ENCODE measurements at places on chromosomes 2 and 18.

DNA sequence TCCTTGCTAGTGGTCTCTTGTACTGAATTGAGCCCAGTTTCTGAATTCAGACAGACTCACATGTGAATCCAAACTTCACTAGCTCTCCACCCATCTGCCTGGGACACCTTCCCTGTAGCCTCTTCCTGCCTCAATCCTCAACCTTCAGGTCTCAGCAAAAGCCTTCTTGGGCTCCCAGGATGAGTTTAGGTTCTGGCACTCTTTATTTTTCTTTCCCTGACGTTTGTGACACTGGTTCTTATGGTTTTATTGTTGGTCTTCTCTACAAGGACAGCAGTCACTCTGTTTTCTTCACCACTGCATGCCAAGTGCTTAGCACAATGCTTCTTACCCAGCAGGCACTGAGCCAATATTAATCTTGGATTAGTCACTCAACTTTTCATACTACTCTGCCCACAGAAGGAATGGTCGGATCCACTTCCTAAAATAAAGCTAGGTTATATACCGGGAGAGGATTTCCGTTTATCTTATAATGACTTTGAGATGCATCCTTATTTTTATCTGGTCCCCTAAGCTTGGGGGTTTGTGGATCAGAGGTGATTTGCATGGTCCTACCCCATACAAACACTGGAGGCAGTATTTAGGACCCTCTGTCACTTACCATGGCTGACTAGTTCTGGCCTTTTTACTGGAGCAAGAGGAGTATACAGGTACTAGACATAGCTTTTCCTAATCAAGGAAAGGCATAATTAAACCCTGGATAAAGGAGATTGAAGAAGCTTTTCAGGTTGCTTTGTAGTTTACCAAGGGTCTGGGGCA is 186.3 kb downstream of the MYCN start:
- DNase-seq: no peak

- no peak for DNase-seq
Measured at GRCh38 chr2:139031722-139032121, 251.5 kb upstream of the NXPH2 start.

DNA sequence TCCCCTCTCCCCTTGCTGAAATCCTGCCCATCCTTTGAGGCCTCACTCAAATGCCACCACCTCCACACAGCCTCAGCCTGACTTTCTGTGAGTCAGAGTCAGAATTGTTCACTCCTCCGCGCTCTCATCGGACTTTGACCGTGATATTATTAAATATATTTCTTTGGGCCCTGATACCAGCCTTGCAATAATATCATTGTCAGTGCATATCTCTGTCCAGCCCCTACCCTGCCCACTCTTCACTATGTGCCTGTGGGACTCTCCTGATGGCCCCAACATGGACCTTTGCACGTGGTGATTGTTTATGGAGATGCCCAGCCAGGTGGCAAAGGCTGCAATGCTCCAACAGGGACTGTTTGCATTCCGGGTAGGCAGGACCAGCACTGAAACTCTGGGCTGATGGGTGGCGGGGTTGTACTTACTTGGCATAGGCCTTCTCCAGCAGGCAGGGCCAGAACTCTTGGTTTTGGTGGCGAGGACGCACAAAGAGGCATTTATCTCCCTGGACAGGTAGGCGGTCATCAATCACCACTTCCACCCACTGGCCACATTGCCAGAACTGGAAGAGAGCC is 37.3 kb downstream of the CAPN13 start:
- no peak for DNase-seq

DNA sequence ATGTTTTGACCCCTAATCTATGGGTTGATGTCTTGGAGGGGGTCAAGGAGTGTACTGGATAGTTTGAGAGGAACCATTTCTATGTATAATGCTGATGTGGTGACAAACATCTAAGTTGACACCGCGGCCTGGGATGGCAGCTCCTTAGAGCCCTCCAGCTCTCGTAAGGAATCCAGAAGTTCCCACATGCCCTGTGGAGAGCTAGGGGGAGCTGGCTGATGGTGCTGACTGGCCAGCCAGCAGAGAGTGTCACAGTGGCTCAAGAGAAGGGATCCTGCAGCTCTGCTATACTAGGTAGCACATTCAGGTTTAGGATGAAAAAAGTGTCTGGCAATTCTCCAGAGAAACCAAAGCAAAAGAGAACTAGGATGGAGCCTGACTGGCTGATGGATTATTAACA is 842.2 kb upstream of the VRK2 start:
- no peak for DNase-seq

DNA sequence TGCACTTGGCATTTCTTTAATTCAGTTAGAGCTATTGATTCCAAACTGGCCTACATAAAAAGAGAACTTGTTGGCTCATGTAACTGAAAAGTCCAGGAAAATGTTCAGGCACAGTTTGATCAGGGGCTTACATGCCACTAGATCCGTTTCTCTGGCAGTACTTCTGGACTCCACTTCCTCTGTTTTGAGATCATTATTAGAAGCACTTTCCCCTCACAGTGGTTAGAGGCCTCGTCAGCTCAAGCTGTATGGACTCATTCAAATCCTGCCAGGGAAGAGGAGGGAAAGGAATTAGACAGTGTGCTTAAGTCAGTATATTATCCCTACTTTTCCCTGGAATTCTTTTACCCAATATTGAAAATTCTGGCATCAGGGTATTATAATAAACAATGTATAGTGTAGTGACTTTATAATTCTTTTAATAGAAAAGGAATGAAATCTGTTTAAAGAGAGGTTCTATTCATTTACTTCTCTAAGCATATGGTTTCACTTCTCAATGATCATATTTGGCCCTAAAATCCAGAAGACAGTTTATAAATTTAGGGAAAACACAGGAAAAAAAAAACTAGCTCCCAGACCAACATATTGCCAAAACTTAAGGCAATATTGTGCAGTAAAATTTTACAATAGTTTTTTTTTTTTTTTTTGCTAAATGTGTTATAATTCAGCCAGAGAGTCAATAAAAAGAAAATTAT is 92.0 kb downstream of the ARMC9 start:
- DNase-seq: no peak

DNA sequence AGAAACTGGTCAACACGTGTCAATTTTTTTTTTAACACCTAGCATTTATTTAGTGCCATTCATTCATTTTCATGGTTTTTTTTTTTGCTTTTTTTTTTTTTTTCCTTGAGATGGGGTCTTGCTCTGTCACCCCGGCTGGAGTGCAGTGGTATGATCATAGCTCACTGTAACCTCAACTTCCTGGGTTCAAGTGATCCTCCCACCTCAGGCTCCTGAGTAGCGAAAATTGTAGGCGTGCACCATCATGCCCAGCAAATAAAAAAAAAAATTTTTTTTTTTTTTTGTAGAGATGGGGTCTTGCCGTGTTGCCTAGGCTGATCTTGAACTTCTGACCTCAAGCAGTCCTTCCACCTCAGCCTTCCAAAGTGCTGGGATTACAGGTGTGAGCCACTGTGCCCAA is 21.1 kb downstream of the USP14 start:
- DNase-seq: no peak

DNA sequence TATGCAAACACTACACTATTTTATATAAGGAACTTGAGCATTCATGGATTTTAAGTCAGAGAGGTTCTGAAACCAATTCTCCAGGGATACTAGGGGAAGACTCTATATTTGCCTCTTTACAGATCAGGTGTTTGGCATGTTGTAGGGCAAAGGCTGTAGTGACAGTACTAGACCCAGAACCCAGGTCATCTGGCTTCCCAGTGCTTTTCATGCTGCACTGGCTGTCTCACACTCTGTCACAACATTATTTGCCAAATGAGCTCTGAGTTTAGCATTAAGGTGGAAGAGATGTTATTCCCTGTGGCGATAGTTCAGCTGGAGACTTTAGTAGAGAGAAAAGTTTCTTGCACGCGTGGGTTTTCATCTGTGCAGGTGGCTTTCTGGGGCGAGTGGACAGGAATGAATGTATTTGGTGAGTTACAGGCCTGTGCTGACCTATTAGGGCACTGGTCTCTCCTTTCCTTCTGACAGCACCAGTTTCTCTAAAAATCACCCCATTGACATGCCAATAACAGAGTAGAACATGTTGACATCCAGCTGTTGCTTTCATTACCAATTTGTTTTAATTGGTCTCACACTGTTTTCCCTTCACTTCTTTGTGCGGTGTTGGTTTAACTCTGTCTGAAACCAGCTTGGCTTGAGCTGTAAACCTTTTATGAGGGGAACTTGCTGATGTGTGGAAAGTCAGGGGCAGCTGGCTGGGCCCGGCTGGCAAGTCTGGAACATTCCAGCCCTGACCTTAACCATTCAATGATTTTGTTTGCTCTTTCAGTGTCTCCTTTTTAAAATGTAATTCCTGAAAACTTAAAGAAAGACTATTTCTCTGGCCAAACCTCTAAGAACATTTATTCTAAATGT is 643.0 kb upstream of the FAM98A start:
- no peak for DNase-seq

GRCh38 chr2:41495050-41495449 is 552.8 kb upstream of the PKDCC start:
- peak; percentile 4 for DNase-seq

GRCh38 chr2:103176294-103176915 is 414.6 kb downstream of the TMEM182 start:
- DNase-seq: no peak

DNA sequence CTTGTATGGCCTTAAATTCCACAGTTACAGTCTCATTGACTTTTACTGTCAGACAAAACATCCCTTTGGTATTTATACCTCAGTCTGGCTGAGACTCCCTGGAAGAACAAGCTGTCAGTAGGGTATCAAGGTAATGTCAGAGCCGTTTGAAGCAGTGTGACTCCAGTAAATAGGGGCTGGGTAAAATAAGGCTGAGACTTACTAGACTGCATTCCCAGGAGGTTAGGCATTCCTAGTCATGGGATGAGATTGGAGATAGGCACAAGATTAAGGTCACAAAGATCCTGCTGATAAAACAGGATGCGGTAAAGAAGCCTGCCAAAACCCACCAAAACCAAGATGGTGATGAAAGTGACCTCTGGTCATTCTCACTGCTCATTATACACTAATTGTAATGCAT is 219.5 kb upstream of the SKOR2 start:
- no peak for DNase-seq

GRCh38 chr2:204074456-204074855 is 137.9 kb downstream of the ICOS start:
- DNase-seq: no peak

- DNase-seq: no peak
Measured at GRCh38 chr2:128752691-128753263, 434.1 kb upstream of the HS6ST1 start.

GRCh38 chr18:12038082-12038638 is 55.5 kb upstream of the ANKRD62 start:
- peak; percentile 40 for DNase-seq

DNA sequence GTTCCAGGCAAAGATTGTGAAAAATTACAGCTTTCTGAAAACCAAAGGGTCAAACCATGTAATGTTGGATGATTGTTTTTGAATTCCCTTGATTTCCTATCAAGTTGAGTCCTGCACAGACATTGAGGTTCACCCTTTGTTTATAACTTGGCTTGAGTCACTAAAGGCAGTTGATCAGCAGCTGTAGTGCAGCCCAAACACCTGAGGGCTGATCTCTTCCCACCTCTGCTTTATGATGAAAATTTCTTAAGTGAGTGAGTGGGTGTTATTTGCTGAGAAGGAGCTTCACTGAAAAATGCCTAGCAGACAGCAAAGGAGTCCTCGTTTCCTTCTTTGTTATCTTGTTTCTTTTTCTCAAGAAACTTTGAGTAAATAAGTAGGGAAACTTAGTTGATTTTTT is 31.9 kb upstream of the BMPR2 start:
- no peak for DNase-seq

Measured in activated CD4-positive, alpha-beta T cell treated with anti-CD3 and anti-CD28 coated beads, Interleukin-2, amount 50 U/mL, for 48 hours (primary cell).